Neural crest cell (in vitro differentiated cells): ENCODE measurements at places on chromosomes 1 and 21. TPM values are rescaled to one million over a fixed set of nuclear protein-coding genes. Genes with fewer than 3 reads are reported as not detected.

FNDC10 gene
- 14.3 and 14.5 TPM in 2 replicates for total RNA-seq

DNA sequence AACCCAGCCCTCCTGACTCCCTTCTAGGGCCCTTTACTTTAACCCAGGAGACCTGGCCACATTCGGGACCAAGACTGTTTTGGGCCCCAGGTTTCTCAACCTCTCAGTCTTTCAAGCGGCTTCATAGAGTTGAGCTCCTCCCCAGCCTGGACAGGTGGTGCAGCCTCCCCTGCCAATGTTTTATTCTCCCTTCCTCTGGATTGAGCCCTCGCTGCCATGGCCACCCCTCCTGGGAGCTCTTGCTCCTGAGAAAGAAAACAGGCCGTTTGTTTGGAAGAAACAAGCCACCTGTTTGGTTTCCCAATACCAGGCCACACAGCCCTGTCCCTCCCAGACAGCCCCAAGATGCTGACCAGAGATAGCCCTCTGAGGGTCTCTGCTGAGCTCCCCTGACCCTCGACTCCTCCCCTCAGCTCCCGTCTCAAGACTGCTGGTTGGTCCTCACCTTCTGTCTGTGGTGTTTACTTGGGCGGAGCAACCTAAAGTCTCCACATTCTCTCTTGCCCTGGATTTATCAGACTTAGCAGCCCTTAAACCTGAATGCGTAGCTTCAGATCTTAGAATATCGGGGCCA lies 3.3 kb downstream of the TMEM51 start:
- DNase-seq: no peak

DNA sequence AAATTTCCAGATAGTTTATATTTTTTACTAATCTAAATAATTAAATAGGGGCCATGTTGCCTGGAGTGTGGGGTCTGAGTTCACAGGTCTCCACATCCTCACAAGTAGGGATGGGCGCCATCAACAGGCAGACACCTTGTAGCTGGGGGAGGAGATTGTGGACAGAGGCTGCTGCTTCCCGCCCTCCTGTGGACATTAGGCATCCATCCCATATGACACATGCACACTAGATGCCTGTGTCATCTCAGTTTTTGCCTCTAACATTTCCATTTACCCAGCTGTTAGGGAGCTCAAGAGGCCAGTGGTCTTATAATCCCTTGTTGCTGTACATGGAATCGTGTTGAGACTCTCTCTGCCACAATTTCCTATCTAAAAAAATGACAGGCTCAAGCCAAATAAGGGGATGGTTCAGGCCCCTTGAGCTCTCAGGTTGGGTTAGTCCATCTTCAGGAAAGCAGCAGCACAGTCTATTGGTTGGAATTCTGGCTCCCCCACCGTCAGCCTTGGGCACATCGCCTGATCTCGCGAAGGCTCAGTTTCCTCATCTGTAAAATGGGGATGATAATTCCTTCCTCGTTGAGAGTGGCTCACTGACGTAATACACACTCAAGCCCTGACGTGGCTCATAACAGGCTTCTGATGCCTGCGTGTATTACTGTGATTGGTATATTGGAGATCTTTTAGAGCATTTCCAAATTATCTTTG lies 13.6 kb downstream of the LHX4 start:
- DNase-seq: no peak

TAS1R2 gene
- not detected in 2 replicates for total RNA-seq

CLCNKB gene
- total RNA-seq: 0.30 TPM in 2 replicates

DNA sequence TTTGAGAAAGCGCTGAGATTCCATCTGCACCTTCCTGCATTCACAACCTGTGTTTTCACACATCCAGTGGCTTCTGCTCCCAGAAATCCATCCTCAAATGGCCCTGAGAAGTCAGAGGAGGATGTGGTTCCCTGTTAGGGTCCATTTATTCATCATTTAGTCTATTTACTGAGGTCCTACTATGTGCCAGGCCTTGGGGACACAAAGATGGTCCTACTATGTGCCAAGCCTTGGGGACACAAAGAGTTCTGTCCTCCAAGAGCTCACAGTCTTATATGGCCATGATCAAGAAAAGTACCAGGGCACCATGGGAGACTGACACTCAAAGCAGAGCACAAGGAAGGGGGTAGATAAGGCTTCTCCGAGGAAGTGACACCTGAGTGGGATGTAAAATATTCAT lies 147.1 kb upstream of the ATP1B1 start:
- no peak for DNase-seq

GRCh38 chr21:37509802-37510393 lies 143.3 kb downstream of the DYRK1A start:
- DNase-seq: no peak
